KG1 (cell line): ENCODE measurements at places on chromosomes 3 and 15.
A peak's percentile ranks its signal among the peaks of the same experiment; 100 is the strongest.

DNA sequence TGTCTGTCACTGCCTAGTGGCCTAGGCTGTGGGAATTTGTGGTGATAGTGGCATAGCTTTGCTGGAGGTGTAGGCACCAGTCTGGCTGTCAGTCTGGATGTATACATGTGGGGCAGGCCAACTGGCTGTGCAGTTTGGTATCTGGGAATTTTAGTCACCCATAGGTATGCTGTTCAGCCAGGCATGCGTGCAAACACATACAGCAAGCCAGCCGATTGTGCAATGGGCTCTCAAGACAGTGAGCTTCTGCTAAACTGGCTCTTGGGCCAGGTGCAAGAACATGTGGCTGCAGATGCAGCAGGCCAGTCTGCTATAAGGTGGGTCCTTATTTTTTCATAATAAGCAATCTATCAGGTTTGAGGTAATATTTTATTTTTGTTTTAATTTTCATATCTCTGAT is 87.1 kb upstream of the PLSCR5 start:
- DNase-seq, result no peak

GRCh38 chr3:147589016-147589415 is 179.9 kb downstream of the ZIC1 start:
- DNase-seq, result no peak

DNA sequence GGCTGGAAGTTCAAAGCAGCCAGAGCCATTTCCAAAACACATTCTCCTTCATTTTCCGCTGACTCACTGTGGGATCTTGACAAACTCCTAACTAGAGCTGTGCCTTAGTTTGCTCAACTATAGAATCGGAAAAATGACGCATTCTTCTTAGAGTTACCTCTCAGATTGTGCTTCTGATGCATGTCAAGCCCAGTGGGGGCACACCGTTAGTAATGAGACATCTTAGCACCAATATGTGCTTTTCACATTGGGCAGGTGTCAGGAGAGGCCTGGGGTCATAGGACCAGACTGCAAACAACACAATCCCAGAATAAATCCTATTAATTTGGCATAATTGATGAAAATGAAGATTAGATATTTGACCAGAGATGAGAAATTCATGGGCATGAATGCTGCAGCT is 71.3 kb upstream of the UBE3A start:
- no peak for DNase-seq

GRCh38 chr15:79896634-79897379 is at the start of gene MTHFS:
Gene MTHFS, minus strand, starts transcription at chr15:79897014. Its CDS starts 26 bp downstream, at chr15:79896988.
- DNase-seq, result peak; percentile 69

DNA sequence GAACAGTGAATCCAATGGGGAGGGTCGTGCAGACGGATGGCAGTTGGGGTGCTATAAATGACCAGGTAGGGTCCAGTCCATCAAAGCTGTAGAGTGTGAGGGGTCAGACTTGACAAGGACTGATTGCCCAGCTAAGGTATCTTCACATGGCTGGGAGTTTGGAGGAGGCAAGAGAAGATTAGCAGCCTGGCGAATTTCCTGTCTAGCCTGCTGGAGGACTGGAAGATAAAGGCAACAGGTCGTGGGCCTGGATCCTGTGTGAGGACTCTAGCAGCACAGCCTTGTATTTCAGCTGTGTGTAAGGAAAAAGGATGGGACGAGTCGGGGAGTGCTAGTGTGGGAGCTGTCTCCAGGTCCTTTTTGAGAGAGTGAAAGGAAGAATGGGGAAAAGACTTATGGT is 17.6 kb downstream of the CCR5AS start:
- no peak for DNase-seq

DNA sequence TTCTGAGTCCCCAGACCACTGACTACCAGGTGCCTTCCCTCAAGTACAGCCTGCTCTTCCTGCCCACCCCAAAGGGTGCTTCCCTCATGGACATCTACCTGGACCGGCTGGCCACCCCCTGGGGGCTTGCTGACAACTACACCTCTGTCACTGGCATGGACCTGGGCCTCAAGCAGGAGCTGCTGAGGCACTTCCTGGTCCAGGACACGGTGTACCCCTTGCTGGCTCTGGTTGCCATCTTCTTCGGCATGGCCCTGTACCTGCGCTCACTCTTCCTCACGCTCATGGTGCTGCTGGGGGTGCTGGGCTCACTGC is 9.3 kb downstream of the DISP2 start:
- DNase-seq, result no peak

- no peak for DNase-seq
Observed at GRCh38 chr3:57917601-57918000, 90.6 kb upstream of the FLNB start.

GRCh38 chr15:84818261-84819131 is 1.3 kb downstream of the ALPK3 start:
- no peak for DNase-seq

DNA sequence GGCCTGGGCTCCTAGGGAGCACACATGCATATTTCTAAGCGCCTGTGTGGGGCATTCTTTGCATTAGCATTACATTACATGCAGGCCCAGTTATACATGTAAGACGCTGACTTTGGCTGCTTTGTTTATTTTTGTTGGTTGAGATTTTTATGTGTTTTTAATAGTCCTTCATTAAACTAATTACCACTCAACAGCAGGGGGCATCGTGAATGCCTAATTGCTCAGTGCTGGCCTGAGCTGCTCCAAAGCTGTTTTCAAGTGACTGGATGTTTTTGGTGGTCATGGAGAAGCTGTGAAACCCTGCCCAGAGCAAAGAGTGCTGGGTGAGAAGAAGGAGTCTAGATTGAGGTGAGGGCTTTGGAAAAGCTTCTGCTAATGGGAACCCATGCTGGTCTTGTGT is 41.5 kb downstream of the GPD1L start:
- no peak for DNase-seq

- DNase-seq, result no peak
Observed at GRCh38 chr3:39804951-39805350, 4.5 kb upstream of the MYRIP start.

- peak; percentile 13 for DNase-seq
Observed at GRCh38 chr3:176514297-176514696, 683.0 kb downstream of the TBL1XR1 start.

DNA sequence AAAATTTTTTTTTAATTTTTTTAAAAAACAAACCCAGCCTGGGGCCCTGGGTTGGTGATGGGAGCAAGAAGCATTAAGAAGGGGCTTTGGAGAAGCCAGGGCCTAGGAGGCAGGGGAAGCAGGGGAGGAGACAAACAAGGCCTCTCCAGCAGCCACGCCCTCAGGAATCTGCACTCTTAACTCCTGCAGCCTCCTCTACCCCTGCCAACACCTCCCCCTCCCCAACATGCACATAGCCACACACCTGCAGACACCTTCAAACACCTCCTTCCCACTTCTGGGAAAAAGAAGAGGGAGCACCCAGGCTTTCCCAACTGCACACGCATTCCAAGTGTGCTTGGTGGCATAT is 2.7 kb upstream of the DCAF1 start:
- no peak for DNase-seq

GRCh38 chr3:40649346-40649745 is 124.6 kb downstream of the ZNF621 start:
- no peak for DNase-seq
